ENCODE measurements at places on chromosomes 11 and 22.

DNA sequence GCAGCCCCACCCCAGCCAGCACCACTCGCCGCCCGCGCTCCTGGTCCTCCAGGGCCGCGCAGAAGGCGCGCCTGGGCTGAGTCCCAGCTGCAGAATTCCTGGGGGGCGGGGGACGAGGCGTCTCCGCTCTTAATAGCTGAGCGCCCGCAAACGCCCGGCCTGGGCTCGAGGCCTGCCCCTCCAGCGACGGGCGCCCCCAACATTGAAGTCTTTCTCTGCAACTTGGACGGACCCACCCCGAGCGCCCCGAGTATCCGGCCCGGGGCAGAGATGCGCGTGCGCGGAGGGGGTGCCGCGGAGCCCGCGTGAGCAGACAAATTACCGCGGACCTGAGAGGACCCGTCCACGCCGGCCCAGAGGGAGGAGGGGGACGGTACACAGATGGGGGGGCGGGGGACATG lies 6.7 kb upstream of the SYT7 start:
- H3K27ac ChIP-seq = no peak overlapping the region
- H3K4me1 ChIP-seq = peaks cover 42% of the 10 kb centered on the region
- peaks cover under 1% of the 10 kb centered on the region for H3K36me3 ChIP-seq
- H3K4me3 ChIP-seq = no peak overlapping the region
- DNase-seq = peak; percentile 43
- H3K27me3 ChIP-seq = peaks cover 9% of the 10 kb centered on the region

- H3K4me3 ChIP-seq = no peak within 1 kb of the TSS
- peaks cover 19% of the 10 kb centered on the region for H3K4me1 ChIP-seq
- peaks cover 10% of the 10 kb centered on the region for H3K27me3 ChIP-seq
- DNase-seq = no peak
- H3K36me3 ChIP-seq = no peaks in the 10 kb centered on the region
- peak within 1 kb of the TSS; percentile 57 for H3K27ac ChIP-seq
These were observed at the start of gene KRTAP5-6 for GRCh38 chr11:1696608-1697570. Gene KRTAP5-6, plus strand, starts transcription at chr11:1697195. Its CDS starts 51 bp downstream, at chr11:1697246.

GRCh38 chr22:33812360-33812977 lies 107.8 kb downstream of the LARGE1 start:
- no peak overlapping the region for H3K4me3 ChIP-seq
- H3K36me3 ChIP-seq = peaks cover 4% of the 10 kb centered on the region
- H3K4me1 ChIP-seq = peaks cover 11% of the 10 kb centered on the region

- no peak within 1 kb of the TSS for H3K4me3 ChIP-seq
- no peak for DNase-seq
- H3K27ac ChIP-seq = no peak within 1 kb of the TSS
- H3K4me1 ChIP-seq = no peaks in the 10 kb centered on the region
- peaks cover 8% of the 10 kb centered on the region for H3K36me3 ChIP-seq
These were observed at the start of gene TCN1 for GRCh38 chr11:59866397-59866796. Gene TCN1, minus strand, starts transcription at chr11:59866487. Its CDS starts 17 bp downstream, at chr11:59866470.

DNA sequence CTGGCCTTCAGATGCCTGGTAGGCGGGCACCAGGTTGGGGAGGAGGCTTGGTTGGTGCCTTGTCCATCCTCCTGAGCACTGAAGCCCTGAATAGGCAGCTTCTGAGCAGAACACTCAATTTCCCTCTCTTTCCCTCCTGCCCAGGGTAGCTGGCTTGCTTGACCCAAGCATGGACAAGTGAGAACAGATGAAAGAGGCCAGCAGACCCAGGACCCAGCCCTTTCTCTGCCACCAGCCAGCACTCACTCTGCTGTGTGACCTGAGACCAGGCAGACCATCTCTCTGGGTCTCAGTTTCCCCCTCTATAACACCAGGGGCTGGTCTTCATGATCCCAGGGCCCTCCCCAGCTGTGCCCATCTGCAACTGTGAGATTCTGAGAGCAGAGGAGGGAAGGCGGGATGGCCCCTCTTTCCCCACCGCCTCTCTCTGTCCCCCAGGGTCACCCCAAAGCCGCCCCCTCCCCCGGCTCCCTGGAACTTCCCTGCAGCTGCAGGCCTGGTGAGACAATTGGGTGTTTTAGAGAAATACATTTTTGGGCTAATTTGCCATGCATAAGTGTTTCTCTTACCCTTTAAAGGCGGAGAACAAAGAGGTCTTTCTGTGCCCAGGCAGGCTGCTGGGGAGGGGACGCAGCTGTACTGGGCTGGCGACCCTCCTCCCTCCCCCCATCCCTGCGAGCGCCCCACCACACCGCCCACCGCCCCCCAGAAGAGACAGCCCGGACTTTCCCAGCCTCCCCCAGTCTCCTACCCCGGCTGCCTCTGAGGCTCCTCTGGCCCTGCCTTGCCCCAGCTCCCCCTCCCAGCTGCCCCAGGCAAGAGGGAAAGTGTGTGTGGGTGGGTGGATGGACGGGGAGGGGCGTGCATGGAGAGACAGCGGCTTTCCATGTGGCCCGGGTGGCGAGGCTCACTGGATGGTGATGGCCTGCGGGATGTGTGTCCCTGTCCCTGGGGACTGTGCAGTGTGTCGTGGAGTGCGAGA lies 30.8 kb upstream of the PICK1 start:
- H3K4me1 ChIP-seq = no peaks in the 10 kb centered on the region
- H3K4me3 ChIP-seq = no peak overlapping the region
- H3K27ac ChIP-seq = peak overlapping the region; percentile 11
- no peak for DNase-seq
- peaks cover 14% of the 10 kb centered on the region for H3K27me3 ChIP-seq

DNA sequence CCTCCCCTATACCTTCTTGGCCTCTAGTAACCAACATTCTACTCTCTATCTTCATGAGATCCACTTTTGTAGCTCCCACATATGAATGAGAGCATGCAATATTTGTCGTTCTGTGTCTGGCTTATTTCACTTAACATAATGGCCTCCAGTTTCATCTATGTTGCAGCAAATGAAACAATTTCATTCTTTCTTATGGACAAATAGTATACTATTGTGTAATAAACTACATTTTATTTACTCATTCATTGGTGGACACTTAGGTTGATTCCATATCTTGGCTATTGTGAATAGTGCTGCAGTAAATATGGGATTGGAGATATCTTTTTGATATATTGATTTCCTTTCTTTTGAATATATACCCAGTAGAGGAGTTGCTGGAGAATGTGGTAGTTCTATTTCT lies 151.1 kb downstream of the JRKL start:
- no peak overlapping the region for H3K27ac ChIP-seq
- no peaks in the 10 kb centered on the region for H3K4me1 ChIP-seq
- no peak overlapping the region for H3K4me3 ChIP-seq
- H3K27me3 ChIP-seq = no peaks in the 10 kb centered on the region
- H3K36me3 ChIP-seq = no peaks in the 10 kb centered on the region

DNA sequence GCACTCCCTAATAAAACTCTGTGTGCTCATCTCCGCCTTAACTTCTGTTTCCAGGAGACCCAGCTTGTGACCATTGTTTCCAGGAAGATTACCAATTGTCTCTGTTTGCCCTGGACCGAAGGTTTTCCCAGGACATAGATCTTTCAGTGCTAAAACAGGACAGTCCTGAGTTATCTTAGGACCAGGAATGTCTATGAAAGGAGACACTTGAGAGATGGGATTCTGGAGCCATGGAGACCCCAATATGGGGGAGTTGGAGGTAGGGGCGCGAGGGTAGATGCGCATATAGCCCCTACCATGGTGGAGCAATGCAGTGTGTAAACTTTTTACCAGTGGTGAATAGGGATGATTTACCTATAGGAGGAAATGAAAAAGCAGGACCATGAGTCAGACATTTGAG lies 10.2 kb upstream of the PRAME start:
- H3K27ac ChIP-seq = no peak overlapping the region
- H3K4me3 ChIP-seq = no peak overlapping the region
- DNase-seq = no peak
- H3K4me1 ChIP-seq = no peaks in the 10 kb centered on the region
- peaks cover 8% of the 10 kb centered on the region for H3K27me3 ChIP-seq
- H3K36me3 ChIP-seq = no peaks in the 10 kb centered on the region

DNA sequence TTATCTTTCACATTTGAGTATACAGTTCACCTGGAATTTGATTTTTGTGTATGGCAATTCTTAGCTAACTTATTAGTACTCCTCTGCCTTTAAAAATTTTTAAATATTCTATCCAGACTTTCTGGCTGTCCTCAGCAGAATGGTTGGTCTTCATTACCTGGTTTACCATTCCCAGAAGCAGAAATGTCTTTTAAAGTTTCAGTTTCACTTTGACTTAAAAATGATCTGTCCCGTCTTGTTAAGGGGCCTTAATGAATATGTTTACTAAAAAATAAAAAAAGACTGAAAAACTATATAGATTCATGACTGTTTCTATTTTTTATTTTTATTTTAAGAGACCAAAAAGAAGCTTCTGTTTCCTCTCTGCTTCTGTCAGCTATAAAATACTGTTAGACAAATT lies 70.5 kb upstream of the TNRC6B start:
- no peak for DNase-seq
- H3K27ac ChIP-seq = no peak overlapping the region
- no peaks in the 10 kb centered on the region for H3K36me3 ChIP-seq

GRCh38 chr11:10409207-10409661 lies 45.8 kb upstream of the AMPD3 start:
- no peak overlapping the region for H3K4me3 ChIP-seq
- no peaks in the 10 kb centered on the region for H3K36me3 ChIP-seq
- no peaks in the 10 kb centered on the region for H3K27me3 ChIP-seq
- no peak for DNase-seq

GRCh38 chr22:40547729-40548143 lies 88.8 kb downstream of the MRTFA start:
- H3K36me3 ChIP-seq = peaks cover 22% of the 10 kb centered on the region
- H3K27me3 ChIP-seq = peaks cover 2% of the 10 kb centered on the region

DNA sequence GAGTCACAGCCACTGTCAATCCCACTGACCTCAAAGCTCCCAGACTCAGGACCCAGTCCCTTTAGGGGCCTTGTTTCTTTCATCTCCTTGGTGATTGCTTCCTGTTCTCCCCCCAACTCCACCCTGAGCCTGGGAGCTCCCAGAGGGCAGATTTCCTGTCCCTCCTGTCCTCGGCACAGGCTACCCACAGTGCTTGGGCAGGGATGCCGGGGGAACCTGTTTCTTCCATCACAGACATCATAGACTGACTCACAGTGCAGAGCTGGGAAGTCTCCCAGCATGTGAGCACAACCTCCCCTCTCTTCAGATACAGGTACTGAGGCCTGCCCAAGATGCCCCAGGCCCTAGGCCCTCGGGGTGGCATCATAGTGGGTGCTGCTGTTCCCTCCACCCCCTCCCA lies 16.6 kb downstream of the TRIM29 start:
- H3K36me3 ChIP-seq = no peaks in the 10 kb centered on the region
- H3K4me3 ChIP-seq = no peak overlapping the region
- no peak for DNase-seq
